Mammary epithelial cell (primary cell): ENCODE measurements at places on chromosomes 5 and 9. TPM values are rescaled to one million over a fixed set of nuclear protein-coding genes. Genes with fewer than 3 reads are reported as not detected.
A peak's percentile ranks its signal among the peaks of the same experiment; 100 is the strongest.

SLC46A2 gene
- not detected for total RNA-seq

DNA sequence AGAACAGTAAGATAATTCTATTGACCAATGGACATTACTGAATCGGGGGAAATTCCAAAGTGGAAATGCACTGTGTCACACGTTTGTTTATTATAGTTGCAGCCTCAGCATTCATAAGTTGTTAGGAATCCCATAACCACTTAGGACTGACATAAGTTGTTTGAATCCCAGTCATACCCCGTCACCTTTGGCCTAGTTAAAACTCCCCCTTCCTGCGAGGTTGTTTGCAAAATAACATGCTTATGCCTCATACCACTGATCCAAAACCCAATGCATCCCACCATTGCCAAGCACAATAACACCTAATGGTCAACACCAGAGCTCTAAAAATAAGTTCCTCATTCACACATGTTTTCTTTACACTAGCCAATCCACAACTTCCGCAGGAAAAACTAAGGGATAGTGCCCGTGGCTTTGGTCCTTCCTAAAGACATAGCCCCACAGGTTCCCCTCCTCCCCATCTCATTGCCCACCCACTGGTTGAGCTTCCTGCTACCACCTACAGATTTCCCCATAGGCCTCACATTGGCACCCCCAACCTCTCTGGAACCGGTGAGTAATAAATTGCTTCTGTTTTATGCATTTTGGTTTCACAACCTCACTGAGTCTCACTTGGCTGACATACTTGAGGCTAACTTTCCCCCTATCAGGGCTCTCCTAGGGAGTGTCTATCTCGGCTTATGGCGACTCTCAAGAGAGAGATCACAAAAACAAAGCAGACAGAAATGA lies 42.3 kb upstream of the MUSK start:
- DNase-seq = peak; percentile 60

- peak; percentile 8 for DNase-seq
These were observed 27.8 kb upstream of the TNFSF8 start for GRCh38 chr9:114958021-114958843.

- no peak for DNase-seq
These were observed 245.6 kb upstream of the DAB2 start for GRCh38 chr5:39670391-39670790.

GRCh38 chr5:135441350-135441831 lies 5.8 kb downstream of the DCANP1 start:
- no peak for DNase-seq
